ENCODE measurements at places on chromosomes 5 and 9.
A peak's percentile ranks its signal among the peaks of the same experiment; 100 is the strongest.

DNA sequence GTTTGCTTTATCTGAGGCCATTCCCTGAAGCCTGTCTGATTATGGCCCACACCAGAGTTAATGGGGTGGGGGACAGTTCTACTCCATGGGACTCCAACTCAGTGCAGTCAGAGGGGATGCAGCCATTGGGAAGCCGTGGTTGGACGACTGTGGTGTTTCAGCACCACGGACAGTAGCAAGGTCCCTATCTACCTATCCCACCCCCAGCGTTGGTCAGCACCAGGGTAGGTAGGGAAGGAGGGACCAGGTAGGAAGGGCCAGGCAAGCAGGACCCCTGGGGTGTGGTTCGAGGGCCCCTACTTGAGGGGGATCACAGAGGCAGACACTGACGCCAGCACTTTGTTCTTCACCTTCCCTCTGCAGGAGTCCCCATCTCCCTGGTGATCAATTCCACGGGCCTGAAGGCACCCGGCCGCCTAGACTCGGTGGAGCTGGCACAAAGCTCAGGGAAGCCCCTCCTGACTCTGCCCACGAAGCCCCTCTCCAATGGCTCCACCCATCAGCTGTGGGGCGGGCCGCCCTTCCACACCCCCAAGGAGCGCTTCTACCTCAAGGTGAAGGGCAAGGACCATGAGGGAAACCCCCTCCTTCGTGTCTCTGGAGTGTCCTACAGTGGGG, 33.2 kb downstream of the HMCN2 start:
- no peak for DNase-seq

DNA sequence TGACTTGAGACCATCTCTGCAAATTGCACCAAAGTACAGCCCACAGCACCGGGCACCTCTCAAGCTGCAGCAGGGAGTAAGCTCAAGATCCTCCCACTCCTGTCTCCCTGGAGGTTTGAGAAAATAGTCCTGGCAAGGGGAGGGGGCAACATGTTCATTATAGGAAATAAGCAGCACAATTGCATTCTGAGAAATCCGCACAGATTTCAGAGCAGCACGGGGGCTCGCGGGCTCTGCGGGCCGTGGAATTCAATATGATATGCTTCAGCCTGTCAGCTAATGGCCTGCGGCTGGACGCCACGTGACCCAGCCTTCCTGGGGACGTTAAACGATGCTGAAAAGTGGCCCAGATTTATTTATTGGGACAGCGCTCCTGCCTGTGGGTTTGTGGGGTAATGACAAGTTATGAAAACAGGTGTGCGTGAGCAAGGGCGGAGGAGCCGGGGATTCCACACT, 156.4 kb downstream of the DAB2IP start:
- no peak for DNase-seq

GRCh38 chr9:87236546-87236945, 261.1 kb upstream of the DAPK1 start:
- no peak for DNase-seq

DNA sequence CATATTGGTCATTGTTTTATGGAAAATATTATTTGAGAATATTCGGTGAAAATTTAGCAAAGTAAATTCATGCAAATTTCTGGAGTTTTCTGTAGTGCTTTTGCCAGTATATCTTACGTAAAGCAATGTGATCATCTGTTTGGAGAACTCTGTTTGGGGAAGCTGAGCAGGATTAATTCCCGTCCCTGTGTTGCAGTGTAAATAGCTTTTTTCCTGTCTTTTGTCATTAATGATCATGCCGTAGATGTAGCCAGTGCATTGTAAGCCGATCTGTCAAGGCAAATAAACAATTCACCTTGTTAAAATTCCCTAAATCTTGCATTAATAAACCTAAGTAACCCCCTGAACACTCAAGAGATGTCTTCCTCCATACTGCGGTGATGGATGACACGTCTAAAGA, 39.2 kb downstream of the PPIC start:
- no peak for DNase-seq

DNA sequence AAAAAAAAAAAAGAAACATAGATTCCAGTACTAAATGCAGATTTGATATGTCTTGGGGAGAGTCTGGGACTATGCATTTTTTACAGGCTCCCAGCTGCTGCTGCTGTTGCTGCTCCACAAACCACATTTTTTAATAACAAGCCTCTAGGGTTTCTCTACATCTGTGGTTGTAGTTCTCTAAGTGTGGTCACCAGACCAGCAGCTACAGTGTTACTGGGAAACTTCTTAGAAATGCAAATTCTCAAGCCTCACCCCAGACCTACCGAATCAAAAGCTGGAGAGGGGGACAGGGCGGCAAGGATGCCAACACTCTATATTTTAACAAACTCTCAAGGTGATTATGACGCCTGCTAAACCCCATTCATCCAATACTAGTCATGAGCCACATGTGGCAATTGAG, 293.4 kb upstream of the PTGER4 start:
- no peak for DNase-seq

- no peak for DNase-seq
Measured at GRCh38 chr9:129402371-129402739, 218.5 kb downstream of the C9orf50 start.

DNA sequence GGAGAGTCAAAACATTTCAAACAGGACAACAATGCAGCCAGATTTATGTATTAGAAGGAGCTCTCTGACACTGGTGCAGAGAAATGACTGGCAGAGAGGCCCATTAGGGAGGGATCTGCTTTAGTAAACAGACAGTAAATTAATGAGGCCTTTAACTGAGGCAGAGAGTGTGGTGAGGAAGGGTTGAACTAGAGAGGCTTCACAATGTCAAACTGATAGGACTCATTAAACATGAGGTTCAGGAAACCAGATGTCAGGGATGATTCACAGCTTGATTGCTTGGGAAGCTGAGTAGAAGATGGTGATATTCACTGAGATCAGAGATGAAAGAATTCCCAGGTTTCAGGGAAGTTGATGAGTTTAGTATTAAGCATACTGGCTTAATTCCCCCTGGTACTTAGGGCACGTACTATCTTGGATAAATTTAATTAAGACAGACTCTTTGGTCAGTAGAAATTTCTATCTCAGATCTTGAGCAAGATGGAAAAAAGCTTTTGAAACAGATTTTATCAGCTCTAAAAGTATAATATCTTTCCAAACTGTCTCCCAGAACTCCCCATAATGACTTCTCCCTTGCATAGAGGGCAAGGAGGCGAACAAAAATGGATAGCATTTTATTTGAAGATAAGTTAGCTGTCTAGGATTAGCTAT, 8.6 kb upstream of the MUSK start:
- no peak for DNase-seq

GRCh38 chr5:139925650-139926640, 117.2 kb downstream of the NRG2 start:
- DNase-seq: no peak

GRCh38 chr9:98087420-98088354, 31.2 kb downstream of the NANS start:
- DNase-seq: no peak

- DNase-seq: peak; percentile 1
Measured at GRCh38 chr5:140996060-140996459, 29.8 kb downstream of the PCDHAC2 start.

GRCh38 chr9:133638076-133638475, 1.9 kb downstream of the DBH start:
- no peak for DNase-seq

GRCh38 chr5:8213701-8214240, 344.8 kb downstream of the MTRR start:
- DNase-seq: no peak

- DNase-seq: no peak
Measured at GRCh38 chr5:206406-206805, 11.5 kb downstream of the CCDC127 start.

DNA sequence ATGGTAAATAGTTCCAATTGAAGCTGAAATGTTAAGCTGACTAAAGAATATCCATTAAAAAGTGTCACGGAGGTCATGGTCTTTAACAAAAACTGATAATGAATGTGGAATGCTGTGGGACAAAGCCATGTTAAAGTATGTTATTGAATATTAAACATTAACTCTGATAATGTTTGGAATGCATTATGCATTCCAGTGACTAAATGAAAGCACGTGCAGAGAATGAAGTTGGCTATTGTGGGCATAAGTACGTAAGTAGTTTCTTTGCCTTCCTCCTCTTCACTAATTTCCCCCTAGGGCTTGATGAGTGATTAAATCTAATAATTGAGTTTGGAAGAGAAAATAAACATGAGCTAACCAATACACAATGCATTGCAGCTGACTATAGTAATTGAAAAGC, 640.4 kb upstream of the CDH10 start:
- no peak for DNase-seq

GRCh38 chr5:68369457-68370125, 154.0 kb downstream of the PIK3R1 start:
- DNase-seq: no peak

GRCh38 chr5:14414007-14414406, 167.6 kb upstream of the OTULINL start:
- no peak for DNase-seq

GRCh38 chr5:133907075-133907474, 61.4 kb downstream of the C5orf15 start:
- peak; percentile 32 for DNase-seq

GRCh38 chr9:97808415-97808814, 44.6 kb upstream of the FOXE1 start:
- no peak for DNase-seq

DNA sequence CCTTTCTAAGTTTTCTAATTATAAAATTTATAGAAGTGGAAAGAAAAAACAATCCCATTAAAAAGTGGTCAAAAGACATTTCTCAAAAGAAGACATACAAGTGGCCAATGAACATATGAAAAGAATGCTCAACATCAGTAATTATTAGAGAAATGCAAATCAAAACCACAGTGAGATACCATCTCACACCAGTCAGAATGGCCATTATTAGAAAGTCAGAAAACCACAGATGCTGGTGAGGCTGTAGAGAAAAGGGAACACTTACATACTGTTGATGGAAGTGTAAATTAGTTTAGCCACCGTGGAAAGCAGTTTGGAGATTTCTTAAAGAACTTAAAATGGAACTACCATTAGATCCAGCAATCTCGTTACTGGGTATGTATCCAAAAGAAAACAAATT, 23.7 kb upstream of the PLPP1 start:
- no peak for DNase-seq

DNA sequence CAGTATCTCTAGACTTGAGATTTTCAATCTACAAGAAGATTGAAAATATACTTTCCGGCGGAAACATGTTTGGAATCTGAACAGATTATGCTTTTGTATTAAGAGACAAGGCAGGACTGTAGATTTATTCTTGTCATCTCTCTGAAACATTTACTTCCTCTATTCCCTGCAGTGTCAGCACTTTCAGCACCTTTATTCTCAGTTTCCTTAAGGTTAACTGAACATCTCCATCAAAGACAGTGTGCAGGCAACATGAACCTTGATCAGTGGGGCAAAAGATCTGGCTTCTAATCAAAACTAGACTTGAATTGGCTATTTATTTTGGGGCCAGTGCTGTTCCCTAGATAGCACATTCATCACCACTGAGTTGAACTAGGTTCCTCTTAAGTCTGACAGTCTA, 129.9 kb upstream of the HCN1 start:
- no peak for DNase-seq

GRCh38 chr9:16575142-16575985, 295.1 kb downstream of the BNC2 start:
- no peak for DNase-seq

GRCh38 chr5:159660401-159660800, 255.9 kb upstream of the ADRA1B start:
- DNase-seq: no peak

- DNase-seq: no peak
Measured at GRCh38 chr5:176157656-176158055, 80.6 kb upstream of the SIMC1 start.

DNA sequence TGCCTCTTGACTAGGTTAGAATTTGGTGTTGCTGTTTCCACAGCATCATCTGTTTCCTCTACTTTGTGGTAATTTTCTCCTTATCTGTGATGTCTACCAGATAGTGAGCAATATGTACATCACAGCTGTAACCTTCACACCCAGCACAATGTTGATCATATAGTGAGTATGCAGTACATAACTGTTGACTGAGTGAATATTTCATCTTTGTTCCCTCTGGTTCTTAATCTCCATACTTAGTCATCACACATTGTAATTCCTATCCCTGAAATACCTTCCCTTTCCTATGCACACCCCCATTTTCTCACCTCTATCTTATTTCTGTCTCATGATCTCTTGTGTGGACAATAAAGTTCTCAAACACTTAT, 115.9 kb downstream of the KIF4B start:
- no peak for DNase-seq

DNA sequence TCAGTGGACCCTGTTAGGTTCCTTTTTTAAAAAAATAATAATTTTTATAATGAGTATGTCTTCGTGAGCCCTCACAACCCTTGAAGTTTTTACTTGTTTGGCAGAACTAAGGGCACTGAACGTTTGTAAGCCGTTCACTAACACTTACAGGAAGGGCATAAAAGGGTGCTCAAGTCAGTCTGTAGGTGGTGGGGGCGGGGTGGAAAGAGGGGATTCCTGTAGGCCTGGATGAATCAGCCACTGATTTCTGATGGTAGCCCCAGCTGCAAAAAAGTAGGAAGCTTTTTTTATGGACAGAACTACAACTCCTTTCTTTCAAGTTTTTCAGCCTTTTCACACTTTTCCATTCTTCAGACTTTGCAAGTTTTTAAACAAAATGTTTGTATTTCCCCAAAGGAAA, 35.8 kb downstream of the PIK3R1 start:
- no peak for DNase-seq

DNA sequence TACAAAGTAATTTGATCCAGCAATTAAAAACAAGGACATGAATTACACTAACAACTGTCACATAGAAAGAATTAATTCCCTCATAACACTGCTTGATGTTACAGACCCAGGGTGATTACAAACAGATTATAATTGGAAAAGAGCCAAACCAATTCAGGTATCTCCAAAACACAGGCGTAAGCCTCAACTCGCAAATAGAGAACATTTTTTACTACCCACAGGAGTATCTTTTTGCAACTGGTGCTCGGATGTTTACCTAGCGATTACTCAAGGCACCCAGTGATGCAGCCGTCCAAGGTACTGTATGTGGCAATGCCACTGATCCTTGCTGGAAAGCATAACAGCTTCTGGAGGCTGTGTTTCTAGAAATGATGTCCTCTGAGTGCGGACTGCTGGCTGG, 386.1 kb upstream of the KIF2A start:
- DNase-seq: peak; percentile 22

DNA sequence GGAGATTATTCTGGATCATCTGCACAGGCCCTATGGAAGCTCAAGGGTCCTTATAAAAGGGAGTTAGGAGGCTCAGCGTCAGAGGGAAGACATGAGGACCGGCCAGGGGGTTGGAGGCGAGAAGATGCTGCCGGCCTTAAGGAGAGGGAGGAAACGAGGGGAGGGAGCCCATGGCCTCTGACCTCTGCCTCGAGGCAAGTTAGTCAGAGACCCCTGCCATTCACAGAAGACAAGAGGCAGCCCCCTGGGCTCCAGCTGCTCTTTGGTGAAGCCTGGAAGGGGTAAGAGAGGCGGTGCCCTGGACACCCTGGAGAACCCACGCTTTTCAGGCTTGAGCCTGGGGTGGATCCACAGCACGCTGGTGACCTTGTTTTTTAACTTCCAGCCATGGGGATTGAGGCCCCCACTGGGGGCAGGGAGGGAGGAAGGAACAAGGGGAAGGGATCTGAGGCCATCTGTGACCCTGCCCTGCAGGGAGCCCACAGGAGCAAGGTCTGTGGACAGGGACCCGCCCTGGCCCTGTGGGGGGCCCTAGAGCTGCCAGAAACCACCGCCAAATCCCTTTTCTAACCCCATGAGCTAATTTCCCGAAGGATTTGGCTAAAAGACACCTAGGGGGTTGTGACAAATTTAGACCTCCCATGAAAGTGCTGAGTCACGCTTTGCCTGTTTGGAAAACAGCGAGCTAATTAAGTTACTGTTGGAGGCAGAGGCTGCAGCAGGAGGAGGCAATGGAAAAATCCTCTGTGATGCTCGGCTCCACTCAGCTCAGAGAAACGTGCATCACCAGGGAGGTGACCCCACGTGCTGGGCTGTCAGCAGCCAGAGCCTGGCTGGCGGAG, 49.7 kb downstream of the OLFM1 start:
- DNase-seq: peak; percentile 5

Measured in DMS79 treated with DMSO at 0.1 percent for 48 hours (cell line).